Effector CD4-positive, alpha-beta T cell (primary cell): ENCODE measurements at places on chromosomes 5 and 9.

- peak; percentile 34 for DNase-seq
Observed at GRCh38 chr5:168679515-168679920, 100.3 kb upstream of the PANK3 start.

- no peak for DNase-seq
Observed at GRCh38 chr5:57476601-57477056, 6.0 kb downstream of the ACTBL2 start.

DNA sequence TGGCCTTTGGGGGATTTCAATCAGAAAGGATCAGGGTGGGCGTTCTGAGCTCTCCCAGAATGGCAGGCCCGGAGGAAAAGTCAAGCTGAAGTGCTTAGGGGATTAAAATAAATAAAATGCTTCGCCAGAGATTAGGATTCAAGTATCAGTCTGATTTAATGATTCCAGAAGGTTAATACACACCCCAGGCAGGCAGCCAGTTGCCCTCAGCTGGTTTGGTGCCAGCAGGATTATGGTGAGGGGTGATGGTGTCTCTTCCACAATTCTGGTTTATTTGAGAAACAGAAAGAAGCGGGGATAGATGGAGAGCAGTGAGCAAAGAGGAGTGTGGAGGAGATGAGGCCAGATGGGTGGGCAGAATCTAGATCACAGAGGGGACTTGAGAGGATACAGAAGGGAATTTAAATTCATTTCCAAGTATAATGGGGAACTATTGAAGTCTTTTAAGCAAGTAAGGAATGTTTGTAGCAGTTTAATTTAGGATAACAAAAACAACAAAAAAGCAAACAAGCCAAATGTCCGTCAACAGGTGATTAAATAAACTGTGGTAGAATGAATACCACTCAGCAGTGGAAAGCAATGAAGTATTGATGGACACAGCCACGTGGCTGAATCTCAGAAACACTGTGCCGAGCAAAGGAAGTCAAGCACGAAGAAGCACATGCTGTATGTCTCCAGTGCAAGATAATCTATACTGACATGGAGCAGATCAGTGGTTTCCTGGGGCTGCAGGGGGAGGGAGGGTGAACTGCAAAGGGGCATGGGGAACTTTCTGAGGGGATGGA is 297.7 kb downstream of the MSX2 start:
- DNase-seq = no peak

DNA sequence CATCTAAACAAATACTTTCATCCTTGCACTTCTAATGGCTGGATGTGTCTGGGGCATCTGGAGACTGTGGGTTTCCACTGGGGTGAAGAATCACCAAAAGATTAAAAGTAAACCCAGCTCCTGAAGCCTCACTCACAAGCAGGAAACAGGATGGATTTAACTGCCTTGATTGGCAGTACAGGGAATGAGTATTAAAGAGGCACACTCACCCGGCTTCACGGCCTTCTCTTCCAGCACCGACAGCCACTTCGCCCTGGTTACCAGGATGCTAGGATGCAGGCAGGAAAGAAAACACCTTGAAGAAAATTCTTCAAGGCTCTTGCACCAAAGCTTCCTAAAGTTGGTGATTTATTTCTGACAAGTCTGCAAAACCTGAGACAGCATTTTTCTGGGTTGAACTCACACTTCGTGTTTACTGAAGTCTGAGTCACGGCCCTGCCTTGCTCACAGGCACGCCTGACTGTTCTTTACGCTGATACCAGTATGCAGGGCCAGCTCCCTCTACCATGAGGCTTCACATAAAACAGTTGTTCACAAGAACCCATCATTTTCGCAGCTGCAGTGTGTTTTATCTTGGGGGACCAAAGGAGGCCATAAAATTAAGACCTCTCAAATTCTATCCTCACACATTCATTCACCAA is 56.5 kb upstream of the ZNF354A start:
- no peak for DNase-seq

DNA sequence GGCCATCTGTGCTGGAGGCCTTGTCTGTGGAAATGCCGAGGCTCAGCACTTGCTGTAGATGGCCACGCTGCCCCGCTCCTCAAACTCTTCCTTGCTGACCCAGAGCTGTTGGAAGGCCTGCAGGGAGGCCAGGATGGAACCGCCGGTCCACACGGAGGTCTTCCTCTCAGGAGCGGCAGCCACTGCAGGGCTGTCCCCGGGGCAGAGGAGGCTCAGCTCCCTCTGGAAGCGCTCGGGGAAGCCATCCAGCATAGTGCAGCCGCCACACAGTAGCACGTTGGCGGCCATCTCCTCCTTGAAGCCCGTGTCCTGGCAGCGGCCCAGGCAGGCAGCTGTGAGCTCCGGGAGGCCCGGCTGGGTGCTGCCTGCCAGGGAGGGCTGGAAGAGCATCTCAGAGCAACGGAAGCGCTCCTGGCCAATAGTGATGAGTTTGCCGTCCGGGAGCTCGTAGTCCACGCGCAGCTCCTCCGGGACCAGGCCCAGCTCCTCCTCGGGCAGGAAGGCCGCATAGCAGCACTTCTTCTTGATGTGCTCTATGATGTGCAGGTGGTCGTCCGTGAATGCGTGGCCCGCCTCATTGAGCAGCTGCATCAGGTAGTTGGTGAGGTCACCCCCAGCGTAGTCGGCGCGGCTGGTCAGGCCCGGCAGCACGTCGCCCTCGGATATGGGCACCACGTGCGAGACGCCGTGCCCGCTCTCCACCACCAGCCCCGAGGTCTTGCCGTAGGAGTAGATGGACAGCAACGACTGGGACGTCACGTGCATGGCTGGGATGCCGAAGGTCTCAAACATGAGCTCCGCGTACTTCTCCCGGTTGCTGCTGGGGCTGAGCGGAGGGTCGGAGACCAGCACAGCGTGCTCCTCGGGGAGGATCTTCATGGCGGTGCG is 901 bp downstream of the ACTL7B start:
- DNase-seq = no peak

DNA sequence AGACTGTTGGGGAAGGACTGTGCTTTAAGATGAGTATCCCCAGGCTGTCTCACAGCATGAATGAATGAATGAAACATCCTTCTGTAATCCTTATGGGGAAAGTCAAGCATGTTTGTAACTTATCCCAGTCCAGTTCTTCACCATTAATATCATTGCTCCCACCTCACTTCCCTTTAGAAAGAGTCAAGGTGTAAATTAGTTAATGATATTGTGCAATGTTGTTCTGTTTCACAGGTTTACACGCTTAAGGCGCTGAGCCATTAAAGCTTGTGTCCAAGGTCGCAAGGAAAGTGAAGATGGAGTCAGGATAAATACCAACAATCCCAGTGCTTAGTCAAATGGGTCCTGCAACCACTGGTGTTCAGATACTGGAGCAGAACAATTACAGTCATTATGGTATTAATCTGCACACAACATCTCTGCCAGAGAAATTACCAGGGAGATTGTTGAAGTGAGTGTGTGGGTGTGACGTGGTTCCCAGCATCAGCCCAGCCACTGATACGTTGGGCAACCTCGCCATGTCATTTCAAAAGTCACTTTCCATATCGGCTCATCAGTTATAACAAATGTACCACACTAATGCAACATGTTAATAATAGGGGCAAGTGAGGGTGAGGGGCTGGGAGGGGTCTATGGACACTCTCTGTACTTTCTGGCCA is 1.5 kb upstream of the MYO10 start:
- DNase-seq = no peak

DNA sequence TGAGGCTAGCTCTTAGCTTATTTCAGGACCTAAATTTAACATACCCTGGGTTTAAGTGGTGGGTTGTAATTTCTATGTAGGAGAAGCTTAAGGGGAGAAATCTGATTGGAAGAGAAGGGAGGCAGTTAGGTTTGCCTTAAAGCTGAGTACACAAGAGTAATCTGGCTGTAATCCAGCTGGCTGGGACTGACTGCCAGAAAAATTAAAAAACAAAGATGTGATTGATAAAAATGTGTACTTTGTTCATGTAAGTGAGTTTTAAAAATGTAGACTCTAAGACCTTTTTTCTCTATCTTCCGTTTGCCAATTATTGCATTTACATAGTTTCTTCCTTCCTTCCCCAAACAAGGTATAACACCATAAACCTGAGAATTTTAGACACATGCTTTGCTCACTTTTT is 17.5 kb upstream of the MSMP start:
- DNase-seq = no peak

DNA sequence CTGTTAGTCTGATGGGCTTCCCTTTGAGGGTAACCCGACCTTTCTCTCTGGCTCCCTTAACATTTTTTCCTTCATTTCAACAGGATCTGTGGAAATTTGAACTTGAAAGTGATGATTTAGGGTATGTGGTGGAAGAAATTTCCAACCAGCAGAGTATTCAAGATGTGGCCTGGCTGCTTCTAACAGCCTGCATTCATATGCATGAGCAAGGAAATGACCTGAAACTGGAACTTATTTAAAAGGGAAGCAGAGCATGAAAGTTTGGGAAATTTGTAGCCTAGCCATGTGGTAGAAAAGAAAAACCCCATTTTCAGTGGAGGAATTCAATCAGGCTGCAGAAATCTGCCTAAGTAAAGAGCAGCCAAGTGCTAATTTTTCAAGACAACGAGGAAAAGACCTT is 41.7 kb downstream of the UNC13B start:
- no peak for DNase-seq

DNA sequence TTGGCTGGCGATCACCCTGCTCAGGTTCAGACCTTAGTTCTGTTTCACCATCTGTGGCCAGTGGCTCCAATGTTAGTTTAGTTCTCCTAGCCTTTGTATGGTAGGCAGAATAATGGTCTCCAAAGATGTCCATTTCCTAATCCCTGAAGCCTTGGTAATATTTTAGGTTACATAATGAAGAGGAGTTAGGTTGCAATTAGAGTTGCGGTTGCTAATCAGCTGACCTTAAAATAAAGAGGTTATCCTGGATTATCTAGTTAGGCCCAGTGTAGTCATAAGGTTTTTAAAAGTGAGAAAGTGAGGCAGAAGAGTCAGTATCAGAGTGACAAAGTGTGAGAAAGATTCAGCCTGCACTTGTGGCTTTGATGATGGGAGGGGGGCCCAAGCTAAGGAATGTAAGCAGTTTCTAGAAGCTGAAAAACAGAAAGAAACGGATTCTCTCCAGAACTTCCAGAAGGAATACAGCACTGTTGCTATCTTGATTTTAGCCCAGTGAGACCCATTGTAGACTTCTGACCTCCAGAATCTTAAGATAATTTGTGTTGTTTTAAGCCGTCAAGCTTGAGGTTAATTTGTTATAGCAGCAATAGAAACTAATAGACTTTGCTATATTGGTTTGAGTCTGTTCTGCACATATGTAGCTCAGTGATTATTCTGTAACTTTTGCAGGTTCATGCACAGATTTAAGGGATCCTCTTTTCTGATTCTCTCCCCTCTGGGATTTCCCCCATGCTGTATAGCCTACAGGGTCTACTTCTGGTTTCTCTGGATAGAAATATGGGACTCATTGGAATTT is 21.6 kb downstream of the LNPEP start:
- no peak for DNase-seq

- DNase-seq = no peak
Observed at GRCh38 chr9:94207781-94208180, 51.3 kb upstream of the ZNF169 start.

DNA sequence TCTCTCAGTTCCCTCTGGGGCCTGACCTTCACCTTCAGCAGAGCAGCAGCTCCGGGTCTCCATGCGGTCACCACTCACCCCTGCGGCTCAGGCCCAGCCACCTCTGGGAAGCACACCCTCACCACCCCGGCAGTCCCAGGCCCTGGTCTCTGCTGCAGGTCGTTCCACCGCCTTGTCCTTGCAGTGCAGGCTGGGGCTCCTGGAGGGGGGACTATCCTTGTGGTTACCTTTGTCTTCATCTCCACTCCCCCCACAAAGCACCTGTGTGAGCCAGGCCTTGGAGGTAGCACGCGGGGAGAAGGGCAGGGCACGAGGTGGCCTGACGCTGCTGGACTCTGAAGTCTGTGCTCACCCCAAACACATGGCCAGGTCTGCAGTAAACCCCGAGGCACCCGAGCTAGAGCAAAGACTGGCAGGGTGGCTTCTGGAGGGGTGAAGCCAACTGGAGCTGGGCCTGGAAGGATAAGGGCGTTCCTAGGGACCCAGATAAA is 33.2 kb upstream of the RXRA start:
- DNase-seq = no peak

- DNase-seq = no peak
Observed at GRCh38 chr5:8766448-8766847, 779.4 kb downstream of the SEMA5A start.

GRCh38 chr9:82431121-82431520 is 442.5 kb downstream of the SPATA31D1 start:
- no peak for DNase-seq

GRCh38 chr5:174314261-174314660 is 268.8 kb downstream of the NSG2 start:
- no peak for DNase-seq

GRCh38 chr9:107422189-107423185 is 67.1 kb downstream of the KLF4 start:
- DNase-seq = no peak

- DNase-seq = no peak
Observed at GRCh38 chr5:119031011-119031886, 39.6 kb upstream of the DMXL1 start.

DNA sequence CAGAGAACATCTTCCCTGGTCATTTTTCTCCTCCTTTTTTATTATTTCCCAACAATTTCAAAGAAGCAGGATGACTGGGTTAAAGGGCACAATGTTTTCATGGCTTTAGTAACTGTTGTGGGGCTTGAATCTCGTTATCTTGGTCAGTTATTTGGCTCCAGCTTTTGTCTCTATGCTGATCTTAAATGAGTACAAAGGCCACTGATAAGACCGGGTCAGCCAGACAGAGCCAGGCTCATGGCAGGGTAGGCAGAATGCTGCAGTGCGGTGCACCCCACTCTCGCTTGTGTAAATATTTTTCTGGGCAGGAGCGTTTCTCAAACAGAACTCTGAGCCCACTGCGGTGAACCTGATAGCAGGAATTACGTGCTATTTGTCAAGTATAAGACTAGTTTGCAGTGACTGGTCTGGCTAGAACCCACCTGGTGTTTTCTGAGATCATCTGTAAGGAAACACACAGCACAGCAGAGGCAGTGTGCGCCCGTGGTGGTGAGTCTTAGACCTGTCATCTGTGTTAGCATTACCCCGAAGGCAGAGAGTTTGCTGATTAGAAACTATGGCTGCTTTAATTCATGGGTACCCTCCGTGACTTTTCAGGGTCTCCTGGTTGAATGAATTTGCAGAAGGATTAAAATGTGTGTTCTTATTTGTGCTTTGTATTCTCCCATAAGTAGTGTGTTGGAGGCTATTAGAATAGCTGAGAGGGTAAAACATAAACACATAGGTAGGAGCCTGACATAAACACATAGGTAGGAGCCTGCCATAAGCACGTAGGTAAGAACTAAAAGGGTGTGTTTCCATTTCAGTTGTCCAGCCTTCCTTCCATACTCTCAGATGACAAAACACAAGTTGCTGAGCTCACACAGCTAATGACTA is 158.6 kb upstream of the DMRT1 start:
- no peak for DNase-seq
